ENCODE measurements at places on chromosomes 7 and 10.

DNA sequence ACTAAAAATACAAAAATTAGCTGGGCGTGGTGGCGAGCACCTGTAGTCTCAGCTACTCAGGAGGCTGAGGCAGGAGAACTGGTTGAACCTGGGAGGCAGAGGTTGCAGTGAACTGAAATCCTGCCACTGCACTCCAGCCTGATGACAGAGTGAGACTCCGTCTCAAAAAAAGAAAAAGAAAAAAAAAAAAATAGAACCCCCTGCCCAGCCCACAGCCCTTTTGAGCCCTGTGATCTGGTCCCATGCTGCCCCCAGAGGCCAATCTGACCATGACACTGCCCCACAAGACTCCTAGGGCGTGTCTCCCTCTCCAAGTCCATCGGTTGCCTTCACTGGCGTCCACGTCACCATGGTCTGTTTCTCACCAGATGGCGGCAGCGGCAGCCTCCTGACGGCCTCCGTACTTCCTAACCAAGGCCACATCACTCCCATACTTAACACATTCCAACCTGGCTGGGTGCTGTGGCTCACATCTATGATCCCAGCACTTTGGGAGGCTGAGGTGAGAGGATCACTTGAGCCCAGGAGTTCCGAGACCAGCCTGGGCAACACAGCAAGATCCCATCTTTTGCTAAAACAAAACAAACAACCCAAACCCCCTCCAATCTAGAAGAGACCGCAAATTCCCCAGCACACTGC, 18.0 kb downstream of the STX1A start:
- DNase-seq: peak; percentile 83

- no peak for DNase-seq
Measured at GRCh38 chr10:126459878-126460481, 71.7 kb upstream of the ADAM12 start.

DNA sequence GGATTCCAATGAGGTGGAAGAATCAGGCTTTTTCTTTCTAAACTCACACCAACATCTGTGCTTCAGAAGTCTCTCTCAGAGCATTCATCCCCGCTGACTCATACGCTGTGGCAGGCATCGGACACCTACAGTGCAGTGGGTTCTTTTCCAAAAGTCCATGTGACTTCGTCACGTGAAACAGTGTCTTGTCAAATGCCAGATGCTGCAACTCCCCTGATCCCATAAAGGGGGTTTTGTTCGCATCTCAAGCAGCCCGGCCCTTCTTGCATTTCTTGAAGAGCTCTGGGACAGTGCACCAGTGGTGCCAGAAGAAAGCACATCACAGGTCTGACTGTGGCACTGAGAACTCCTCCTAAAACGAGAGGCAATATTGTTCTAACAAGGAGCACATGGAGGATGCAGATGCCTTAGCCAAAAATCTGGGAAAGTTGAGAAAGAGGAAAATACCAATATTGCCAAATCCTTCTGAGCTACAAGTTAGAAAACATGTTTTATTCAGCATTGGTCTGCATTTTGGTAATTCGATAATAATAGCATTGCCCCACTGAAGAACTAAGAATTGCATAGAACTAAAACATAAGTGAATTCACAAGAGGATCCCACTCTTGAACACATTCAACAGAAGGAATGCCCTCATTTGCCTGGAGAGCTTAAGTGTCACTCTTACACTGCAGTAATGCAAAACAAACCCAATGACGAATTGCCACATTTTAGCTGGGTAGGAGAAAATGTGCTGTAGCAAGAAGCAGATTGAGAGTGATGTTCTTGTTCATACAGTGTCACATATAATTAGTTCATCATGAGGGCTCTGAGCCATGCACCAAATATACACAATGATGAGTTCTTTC, 204.4 kb downstream of the CXCL12 start:
- no peak for DNase-seq

- no peak for DNase-seq
Measured at GRCh38 chr7:157907091-157907490, 570.3 kb downstream of the DNAJB6 start.

- no peak for DNase-seq
Measured at GRCh38 chr10:60456053-60456452, 66.4 kb upstream of the ANK3 start.

DNA sequence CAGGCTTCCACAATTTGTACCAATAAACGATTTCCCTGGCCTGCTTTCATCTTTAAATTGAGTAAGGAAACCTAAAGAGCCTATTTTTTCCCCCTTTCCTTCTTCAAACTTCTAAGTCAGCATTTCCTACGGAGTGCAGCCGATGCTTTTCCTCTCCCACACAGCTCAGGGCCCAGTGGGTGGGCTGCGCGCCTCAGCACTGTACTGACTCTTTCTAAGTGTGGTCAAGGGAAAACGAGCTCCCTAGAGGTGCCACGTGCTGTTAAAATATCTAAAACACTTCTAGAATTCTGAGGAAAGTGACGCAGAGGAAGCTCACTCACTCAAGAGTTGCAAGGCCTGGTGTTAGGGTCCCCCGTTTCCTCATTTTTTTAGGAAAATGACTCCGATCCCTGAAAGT, 29.0 kb downstream of the STEAP1B start:
- no peak for DNase-seq

- no peak for DNase-seq
Measured at GRCh38 chr7:29877196-29877595, 70.9 kb downstream of the WIPF3 start.

- no peak for DNase-seq
Measured at GRCh38 chr10:73888514-73888913, 14.2 kb upstream of the CAMK2G start.

- no peak for DNase-seq
Measured at GRCh38 chr10:91642831-91643692, 10.2 kb upstream of the PPP1R3C start.

DNA sequence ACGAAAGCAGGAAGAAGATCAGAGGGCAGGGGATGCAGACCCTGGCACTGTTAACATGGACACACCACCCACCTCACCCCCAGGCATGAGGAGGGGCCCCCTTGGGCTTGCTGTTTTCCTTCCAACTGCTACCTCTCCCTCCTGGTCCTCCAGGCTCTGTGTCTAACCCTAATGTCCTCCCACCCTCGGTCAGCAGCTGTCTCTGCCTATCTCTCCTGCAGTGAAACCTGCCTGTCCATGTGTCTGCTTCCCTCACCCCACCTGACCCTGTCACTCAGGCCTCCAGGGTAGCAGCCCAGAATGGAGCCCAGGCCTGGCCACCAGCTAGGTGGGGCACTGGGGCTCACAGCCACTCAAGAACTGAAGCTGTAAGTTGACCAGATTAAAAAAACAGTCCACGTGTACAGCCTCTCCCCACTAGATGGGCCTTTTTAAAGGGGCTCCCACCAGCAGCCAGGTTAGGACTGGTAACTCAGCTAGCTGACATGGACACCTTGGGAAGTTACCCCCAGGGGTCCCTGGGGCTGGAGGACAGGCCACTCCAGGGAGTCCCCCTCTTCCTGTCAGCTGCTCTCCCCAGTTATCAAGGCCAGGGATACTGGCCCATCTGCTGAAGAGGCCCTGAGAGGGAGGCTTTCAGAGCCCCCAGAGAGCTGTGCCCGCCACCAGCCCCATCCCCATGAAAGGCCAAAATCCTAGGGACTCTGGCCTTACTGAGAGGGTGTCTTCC, 1.5 kb downstream of the SMARCD3 start:
- DNase-seq: no peak

- DNase-seq: no peak
Measured at GRCh38 chr10:34962866-34963265, 127.3 kb downstream of the CUL2 start.
